Stimulated activated naive CD4-positive, alpha-beta T cell (primary cell): ENCODE measurements at places on chromosomes 6 and 20.
A peak's percentile ranks its signal among the peaks of the same experiment; 100 is the strongest.

- DNase-seq, result no peak
Measured at GRCh38 chr6:4913705-4914419, 90.0 kb downstream of the RPP40 start.

GRCh38 chr6:158313989-158314388 lies 1.7 kb downstream of the TULP4 start:
- no peak for DNase-seq

DNA sequence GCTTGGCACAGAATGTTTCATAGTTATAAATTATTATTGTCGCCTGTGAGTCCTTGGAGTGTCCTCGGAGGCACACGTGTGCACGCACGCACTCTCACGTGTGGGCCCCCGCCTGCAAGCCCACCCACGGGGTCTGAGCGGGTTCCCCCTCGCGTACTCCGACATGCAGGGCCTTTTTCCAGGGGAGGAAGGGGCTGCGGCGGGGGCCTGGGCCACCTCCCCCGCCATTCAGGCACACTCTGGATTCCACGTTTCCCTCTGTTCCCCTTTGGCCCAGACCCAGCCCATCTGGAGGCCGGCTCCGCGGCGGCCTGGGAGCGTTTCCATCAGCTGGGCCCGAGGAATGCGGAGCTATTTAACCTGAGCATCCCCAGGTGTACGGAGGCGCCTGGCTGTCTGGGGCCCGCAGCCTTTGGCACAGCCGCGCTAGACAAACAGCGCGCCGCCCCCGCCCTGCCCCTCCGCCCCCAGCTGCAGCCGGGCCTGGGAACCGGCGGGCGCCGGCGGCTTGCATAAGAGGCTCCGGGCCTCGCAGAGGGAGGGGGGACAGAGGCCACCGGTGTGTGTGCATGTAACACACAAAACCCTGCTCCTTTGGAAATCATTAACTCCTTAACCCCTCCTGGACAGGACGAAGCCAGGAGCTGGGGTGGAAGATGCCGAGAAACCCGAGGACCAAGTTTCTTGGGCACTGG lies 3.3 kb downstream of the ID1 start:
- no peak for DNase-seq

DNA sequence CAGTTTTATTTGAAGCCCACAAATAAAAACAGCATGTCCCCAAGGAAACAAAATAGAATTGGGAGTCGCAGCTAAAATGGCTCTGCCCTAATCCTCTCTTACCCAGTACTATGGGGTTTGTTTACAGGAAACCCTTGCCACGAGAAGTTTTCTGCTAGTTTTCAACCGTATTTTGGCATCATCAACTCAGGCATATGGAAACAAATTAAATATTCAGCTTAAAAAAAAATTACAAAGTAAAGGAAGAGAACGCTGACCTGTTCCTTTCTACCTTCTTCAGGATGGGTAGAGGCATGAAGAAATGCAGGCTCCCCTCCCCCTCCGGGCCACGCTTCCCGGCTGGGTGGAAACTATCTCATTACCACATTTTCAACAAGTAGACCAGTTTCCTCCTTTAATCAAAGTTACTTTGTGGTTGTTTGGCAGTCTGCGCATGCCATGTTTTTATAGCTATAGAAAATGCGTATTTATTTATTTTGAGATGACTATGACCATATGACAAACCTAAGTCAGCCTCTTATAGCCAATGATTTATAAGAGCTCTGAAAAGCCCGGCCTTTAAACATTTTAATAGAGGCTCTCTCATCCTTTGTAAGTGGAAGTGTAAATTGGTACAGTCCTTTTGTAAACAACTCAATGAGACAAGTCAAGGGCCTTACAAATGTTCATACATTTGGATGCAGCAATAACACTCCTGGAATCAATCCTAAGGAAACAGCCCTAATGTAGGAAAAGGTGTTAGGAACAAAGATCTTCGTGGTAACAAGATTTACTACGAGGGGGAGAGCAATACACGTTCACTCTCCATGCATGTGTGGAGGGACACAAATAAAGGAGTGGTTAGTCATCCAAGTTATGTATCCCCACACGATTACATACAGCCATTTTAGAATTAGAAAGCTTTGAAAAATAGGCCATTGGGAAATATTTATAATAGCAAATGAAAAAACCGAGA lies 16.1 kb upstream of the ZNF217 start:
- peak; percentile 56 for DNase-seq
